Central memory CD8-positive, alpha-beta T cell (primary cell): ENCODE measurements at places on chromosomes 1 and 21.

DNA sequence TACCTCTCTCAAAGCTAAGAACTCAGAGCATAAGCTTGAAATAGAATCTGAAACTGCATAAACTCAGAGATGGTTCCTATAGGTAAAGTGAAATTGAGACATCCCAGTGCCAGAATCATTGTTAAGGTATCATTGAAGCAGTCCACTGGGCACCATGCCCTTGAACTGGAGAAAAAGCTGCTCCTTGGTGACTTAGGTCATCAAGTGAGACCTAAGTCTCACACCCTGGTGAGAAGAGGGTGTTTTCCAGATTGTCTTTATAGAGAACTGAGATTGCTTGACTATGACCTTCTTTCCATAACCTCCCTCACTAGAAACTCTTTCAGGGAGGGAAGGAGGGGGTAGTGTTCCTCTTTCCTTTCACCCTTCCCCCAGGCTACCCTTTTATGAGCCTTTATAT lies 9.4 kb upstream of the ATP6V1G3 start:
- no peak for DNase-seq

DNA sequence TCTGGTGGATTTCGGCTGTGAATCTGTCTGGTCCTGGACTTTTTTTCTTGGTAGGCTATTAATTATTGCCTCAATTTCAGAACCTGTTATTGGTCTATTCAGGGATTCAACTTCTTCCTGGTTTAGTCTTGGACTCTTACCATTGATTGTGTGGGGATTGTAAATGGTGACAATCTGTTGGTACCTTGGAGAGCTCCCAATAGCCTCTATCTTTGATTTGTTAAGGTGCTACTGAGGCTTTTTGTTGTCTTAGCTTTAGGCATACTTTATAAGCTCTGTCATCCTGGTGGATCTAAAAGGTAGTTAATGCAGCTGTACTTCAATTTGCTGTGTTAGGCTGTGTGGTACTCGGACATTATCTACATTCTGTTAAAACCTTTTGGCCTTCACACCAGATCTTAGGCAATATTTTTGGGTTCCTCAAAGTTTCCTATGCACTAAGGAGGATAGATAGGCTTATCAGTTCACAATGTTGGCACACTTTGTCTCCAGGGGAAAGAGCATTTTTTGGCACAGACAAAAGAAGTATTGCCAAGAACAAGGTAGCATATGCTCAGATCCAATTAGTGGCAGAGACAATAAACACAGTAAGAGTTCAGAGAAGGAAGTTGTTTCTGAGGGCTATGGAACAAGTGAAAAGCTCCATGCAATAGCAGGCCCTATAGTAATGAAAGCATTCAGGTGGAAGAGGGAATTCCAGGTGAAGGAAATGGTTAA lies 230.4 kb downstream of the PDE4B start:
- DNase-seq = no peak

DNA sequence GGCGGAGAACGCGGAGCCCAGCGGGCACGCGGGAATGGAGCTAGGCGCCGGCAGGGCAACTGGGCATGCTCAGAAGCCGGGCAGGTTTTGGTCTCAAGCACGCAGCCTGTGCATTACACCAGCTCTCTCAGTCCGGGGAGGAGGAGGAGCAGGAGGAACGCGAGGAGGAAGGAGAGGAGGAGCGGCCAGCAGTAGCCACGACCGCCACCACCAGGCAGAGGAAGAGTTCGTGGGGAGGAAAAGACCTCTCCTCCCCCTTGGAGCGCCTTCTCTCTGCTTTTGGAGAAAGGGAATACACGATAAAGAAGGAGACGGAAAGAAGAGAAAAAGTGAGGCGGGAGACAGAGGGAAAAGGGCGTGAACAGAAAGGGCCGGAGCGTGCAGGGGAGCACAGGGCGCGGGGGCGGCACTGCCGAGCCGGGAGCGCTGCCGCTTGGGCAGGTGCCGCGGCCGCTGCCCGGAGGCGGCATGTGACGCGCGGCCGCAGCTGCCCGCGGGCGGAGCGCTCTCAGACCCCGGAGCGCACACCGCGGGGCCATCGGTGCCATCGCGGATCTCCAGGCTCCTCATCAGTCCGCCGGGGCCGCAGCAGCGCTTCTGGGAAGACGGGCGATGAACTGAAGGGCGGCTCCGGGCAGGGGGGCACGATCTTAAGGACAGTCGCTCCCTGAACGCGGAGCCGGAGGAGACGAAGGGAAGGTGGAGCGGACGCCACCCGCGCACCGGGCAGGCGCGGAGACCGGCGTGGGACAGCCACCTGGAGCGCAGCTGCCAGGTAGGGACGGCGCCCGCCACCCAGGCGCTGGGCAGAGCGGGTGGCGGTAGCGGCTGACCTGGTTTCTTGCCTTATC lies at the start of gene CHRM3:
TSS of gene CHRM3 (plus strand) at position 116 of the 851 bp plus-strand sequence. CDS start 520,884 bp downstream, outside the sequence.
- DNase-seq = no peak

DNA sequence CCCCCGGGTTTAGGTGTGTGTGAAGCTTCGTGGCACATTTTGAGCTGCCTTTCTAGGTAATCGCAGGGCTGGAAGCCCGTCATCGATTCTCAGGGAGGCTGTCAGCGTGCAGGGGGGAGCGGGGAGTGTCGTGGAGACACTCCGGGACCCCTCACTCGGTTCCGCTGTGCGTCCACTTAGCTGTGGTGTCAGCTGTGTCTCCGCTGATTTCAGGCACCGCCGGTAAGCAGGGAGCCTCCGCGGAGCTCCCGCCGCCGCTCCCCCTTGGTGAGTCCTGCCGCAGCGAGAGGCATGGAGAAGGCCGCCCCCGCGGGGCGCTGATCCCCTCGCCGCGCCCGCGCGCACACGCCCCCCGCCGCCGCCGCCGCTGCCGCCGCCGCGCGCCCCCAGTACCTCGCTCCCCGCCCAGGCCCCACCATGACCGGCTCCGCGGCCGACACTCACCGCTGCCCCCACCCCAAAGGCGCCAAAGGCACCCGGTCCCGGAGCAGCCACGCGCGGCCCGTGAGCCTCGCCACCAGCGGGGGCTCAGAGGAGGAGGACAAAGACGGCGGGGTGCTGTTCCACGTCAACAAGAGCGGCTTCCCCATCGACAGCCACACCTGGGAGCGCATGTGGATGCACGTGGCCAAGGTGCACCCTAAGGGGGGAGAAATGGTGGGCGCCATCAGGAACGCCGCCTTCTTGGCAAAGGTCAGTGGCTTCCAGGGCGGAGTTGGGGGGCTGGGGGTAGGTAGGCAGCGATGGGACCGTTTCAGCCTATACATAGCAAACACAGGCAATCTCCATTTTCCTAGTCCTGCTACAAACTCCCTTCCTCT lies 995 bp downstream of the VASH2 start:
- DNase-seq = no peak
